ENCODE measurements at places on chromosomes 2 and 18. TPM values are rescaled to one million over a fixed set of nuclear protein-coding genes. Genes with fewer than 3 reads are reported as not detected.
A peak's percentile ranks its signal among the peaks of the same experiment; 100 is the strongest.

DNA sequence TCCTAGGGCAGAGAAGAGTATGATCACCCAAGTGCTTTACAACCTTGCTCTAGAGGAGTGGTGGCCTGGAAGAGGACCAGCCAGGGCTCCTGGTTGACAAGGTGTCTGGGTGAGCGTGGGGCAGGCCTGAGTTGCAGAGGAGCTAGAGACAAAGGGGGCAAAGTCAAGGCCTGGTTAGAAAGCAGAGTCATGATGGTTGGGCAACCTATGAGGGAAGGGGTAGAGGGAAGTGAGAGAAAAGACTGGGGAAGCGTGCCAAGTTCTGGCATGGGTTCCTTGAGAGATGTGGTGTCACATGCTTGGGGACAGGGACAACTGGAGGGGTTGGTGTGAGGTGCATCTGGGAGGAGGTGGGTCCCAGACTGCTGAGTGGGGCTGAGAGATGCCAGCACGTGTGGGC is 13.5 kb downstream of the ZFP36L2 start:
- H3K36me3 ChIP-seq = no peaks in the 10 kb centered on the region
- H3K27ac ChIP-seq = no peak overlapping the region
- no peaks in the 10 kb centered on the region for H3K27me3 ChIP-seq
- H3K4me1 ChIP-seq = peaks cover 68% of the 10 kb centered on the region
- no peak overlapping the region for H3K4me3 ChIP-seq

DNA sequence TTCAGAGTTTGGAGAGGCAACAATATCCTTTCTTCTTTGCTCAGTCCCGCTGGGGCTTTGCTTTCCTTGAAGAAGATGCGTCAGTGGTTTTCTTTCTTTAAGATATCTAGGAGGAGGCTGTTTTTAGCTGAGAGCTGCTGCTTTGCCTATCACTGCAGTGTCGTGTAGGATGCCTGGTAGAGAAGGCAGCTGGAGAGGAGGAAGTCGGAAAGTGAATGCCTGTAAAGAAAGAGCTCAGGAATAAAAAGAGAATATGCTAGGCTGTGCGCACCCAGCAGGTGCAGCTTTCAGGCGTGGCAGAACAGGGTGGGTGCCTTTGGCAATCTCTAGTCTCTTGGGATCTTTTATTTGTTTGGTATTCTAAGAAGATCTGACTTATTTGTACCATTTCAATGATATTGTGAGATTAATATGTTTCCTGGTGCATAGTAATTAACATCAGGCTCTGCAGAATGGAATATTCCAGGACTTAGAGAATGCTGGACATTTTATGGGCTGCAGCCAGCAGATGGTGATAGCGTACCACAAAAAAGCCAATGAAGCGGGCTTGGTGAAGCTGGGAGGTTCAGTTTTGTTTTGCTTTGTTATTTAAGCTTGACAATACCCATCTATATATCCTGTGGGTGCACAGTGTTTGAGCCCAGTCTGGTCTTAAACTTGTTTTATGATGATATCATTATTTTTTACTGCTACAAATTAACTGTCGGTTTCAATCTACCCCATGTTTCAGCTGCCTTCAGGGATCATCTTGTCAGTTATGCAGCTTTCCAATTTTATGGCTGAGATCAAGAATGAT is 34.9 kb downstream of the CAVIN2 start:
- no peaks in the 10 kb centered on the region for H3K27me3 ChIP-seq
- no peaks in the 10 kb centered on the region for H3K36me3 ChIP-seq
- peak; percentile 38 for DNase-seq
- no peaks in the 10 kb centered on the region for H3K4me1 ChIP-seq
- H3K27ac ChIP-seq = no peak overlapping the region

DNA sequence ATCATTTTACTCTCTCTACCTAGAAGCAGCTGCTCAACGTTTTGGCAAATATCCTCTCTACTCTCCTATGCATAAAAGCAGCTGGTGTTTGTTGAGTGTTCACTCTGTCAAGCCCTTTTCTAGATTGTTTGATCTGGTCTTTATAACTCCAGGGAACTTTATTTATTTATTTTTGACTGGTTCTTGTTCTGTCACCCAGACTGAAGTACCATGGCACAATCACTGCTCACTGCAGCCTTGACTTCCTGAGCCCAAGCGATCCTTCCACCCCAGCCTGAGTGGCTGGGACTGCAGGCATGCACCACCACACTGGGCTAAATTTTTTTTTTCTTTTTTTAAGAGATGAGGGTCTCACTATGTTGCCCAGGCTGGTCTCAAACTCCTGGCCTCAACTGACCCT is 12.7 kb downstream of the CATIP start:
- H3K4me1 ChIP-seq = peaks cover 27% of the 10 kb centered on the region
- H3K36me3 ChIP-seq = no peaks in the 10 kb centered on the region
- H3K27me3 ChIP-seq = no peaks in the 10 kb centered on the region
- no peak overlapping the region for H3K4me3 ChIP-seq

- H3K27ac ChIP-seq = peak overlapping the region; percentile 91
- no peaks in the 10 kb centered on the region for H3K27me3 ChIP-seq
- H3K4me3 ChIP-seq = peak overlapping the region; percentile 77
- peaks cover 29% of the 10 kb centered on the region for H3K36me3 ChIP-seq
Observed at GRCh38 chr2:98607104-98607503, 1.2 kb downstream of the COA5 start.

DNA sequence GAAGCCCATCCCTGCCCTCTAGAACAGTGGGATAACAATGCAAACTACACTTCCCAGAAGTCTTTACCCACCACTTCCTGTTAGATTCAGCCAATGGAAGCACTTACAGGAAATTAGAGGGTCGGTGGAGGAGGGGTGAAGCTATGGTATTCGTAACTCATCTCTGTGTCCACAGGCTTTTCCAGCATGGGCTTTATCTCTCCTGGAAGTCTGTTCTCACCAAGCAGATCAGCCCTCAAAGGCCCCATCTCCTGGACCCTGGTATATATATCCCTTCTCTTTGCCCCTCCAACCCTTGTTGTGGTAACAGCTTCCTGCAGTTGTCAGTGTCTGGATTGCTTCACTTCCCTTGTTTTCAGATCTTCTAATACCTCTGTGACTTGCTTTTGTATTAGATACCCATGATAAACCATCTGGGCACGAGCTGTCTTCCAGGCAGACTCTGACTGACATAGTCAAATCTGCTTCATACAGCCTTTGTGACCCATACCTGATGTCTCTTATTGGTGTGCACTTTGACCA is 475.0 kb upstream of the POU3F3 start:
- peaks cover 5% of the 10 kb centered on the region for H3K4me1 ChIP-seq
- no peak overlapping the region for H3K27ac ChIP-seq
- H3K4me3 ChIP-seq = peak overlapping the region; percentile 60
- no peak for DNase-seq
- H3K27me3 ChIP-seq = no peaks in the 10 kb centered on the region
- H3K36me3 ChIP-seq = no peaks in the 10 kb centered on the region

DNA sequence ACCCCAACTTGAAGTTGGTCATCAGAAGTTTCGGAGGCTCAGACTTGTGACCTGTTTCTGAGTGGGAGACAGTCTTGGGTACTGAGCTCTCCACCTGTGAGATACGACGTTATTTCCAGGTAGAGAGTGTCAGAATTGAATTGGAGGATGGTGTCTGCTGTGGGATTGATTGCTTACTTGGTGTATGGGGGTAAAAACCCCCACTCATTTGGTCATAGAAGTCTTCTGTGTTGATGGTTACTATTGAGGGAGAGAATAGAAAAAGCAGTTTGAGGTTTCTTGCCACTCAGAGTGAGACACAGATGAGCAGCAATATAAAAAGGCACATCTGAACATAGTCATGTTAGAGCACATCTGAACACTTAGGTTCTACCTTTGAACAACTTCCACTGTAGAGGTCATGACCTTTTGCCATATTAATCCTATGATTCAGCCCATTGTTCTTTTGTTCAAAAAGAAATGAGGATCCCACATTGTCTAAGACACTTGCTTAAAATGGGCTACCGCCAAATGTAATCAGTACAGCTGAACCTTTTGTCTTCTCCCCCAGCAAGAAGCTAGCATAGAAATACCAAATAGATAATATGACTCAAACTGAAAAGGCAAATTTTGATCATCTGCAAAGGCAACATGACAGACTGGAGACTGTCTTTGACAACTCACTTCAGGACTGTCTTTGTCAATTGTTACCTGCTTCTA is 73.3 kb downstream of the NAB1 start:
- DNase-seq = no peak
- H3K27ac ChIP-seq = no peak overlapping the region
- H3K27me3 ChIP-seq = no peaks in the 10 kb centered on the region
- H3K4me1 ChIP-seq = no peaks in the 10 kb centered on the region
- H3K36me3 ChIP-seq = no peaks in the 10 kb centered on the region
- no peak overlapping the region for H3K4me3 ChIP-seq

- no peaks in the 10 kb centered on the region for H3K4me1 ChIP-seq
- no peak overlapping the region for H3K4me3 ChIP-seq
- no peak for DNase-seq
- H3K36me3 ChIP-seq = no peaks in the 10 kb centered on the region
Observed at GRCh38 chr18:44700652-44701051, 20.0 kb downstream of the SETBP1 start.

Gene INO80C
- 16.0 TPM for total RNA-seq

Data from CD4-positive, alpha-beta T cell (primary cell).